Caco-2 (cell line): ENCODE measurements at places on chromosomes 2 and 18.

- H3K36me3 ChIP-seq = no peaks in the 10 kb centered on the region
- no peak for DNase-seq
- no peaks in the 10 kb centered on the region for H3K27me3 ChIP-seq
These were observed 19.8 kb downstream of the DTYMK start for GRCh38 chr2:241666627-241667400.

DNA sequence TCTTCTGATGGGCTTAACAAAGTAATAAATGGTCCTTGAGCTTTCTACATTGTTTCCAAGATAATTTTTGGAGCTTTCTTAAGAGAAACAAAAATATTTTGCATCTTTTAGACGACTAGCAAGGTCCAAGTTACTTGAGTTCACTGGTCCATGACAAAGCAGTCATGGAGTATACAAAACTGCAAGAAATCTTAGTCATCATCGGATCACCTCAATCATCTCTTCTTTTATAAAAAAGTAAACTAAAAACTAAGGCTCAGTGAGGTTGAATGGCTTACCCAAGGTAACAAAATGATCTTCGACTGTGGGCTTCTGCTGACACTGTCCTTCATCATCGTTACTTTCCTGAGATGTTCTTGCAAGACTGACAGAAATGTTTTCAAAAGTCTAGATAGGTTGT is 11.9 kb downstream of the FIGN start:
- H3K27ac ChIP-seq = no peak overlapping the region
- no peaks in the 10 kb centered on the region for H3K36me3 ChIP-seq
- no peak overlapping the region for H3K4me3 ChIP-seq

GRCh38 chr18:43588838-43589237 is 311.5 kb upstream of the SYT4 start:
- H3K27ac ChIP-seq = no peak overlapping the region
- no peak overlapping the region for H3K4me3 ChIP-seq
- no peaks in the 10 kb centered on the region for H3K36me3 ChIP-seq
- no peaks in the 10 kb centered on the region for H3K27me3 ChIP-seq

DNA sequence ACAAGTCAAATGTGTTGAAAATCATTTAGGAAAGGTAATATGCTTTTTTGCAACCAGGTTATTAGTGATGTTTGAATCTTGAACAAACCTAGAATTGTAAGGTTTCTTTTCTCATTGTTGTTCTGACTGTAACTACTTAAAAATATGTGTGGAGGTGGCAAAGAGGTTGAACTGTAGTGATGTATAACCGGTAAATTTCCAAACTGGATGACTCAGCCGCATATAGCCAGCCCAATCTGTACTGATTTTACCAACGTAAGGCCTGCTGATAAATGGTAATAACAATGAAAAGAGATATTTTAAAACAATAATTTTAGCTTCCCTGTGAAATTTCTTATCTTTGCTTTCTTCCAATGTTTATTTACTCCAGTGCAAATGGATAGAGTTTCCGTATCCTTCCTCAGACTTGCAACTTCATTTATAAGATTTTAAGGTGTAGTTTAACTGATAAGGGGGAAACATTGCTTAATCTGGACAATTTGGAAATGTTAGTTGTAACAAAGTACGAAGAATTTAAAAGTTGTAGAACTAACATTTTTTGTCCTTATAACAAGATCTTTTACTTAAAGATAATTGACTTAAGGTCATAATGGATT is 1170.4 kb upstream of the ZEB2 start:
- DNase-seq = no peak
- no peak overlapping the region for H3K27ac ChIP-seq
- no peak overlapping the region for H3K4me3 ChIP-seq
- no peaks in the 10 kb centered on the region for H3K36me3 ChIP-seq

- no peak overlapping the region for H3K4me3 ChIP-seq
- H3K4me1 ChIP-seq = peaks cover 18% of the 10 kb centered on the region
- DNase-seq = no peak
- no peak overlapping the region for H3K27ac ChIP-seq
- no peaks in the 10 kb centered on the region for H3K27me3 ChIP-seq
- no peaks in the 10 kb centered on the region for H3K36me3 ChIP-seq
These were observed 377.1 kb downstream of the TNS1 start for GRCh38 chr2:217625557-217626169.

GRCh38 chr2:172404824-172405223 is 22.6 kb upstream of the ITGA6 start:
- H3K4me1 ChIP-seq = no peaks in the 10 kb centered on the region
- no peak for DNase-seq
- no peaks in the 10 kb centered on the region for H3K27me3 ChIP-seq
- H3K36me3 ChIP-seq = no peaks in the 10 kb centered on the region
- no peak overlapping the region for H3K27ac ChIP-seq
